ENCODE measurements at places on chromosomes 3 and 15. TPM values are rescaled to one million over a fixed set of nuclear protein-coding genes. Genes with fewer than 3 reads are reported as not detected.

The GHSR gene
- total RNA-seq, result not detected

DNA sequence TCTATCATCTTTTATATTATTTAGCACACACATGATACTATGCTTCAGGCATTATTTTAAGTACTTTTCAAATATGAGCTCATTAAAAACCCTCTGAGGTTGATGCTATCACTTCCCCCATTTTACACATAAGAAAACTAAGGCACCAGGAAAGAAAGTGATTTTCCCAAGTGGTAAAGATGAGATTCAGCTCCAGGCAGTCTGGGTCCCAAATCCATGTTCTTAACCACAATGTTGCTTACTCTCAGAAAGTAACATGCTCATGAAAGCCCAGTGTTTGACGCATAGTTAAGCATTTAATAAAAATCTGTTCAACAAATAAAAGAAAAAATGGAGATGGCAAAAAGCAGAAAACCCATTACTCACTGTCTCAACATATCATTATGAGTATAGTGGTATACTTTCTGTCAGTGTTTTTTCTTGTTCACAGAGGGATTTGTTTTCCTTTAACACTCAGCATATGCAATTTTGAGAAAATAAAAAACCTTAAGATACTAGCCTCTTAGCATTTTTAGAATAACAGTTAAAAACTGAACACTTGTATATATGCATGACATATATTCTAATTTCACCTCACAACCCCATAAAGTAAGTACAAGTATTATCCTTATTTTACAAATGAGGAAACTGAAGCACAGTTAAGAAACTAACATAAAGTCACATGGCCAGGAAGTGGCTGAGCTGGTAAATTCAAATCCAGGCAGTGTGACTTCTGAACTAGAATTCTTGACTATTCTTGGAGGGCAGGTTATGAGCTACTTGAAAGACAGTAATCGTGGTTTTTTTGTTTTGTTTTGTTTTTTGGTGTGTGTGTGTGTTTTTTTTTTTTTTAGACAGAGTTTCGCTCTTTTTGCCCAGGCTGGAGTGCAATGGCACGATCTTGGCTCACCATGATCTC, 10.4 kb downstream of the PEAK1 start:
- peak; percentile 22 for DNase-seq
- no peaks in the 10 kb centered on the region for H3K27me3 ChIP-seq
- H3K4me3 ChIP-seq, result peak overlapping the region; percentile 63
- H3K4me1 ChIP-seq, result peaks cover 39% of the 10 kb centered on the region

GRCh38 chr15:95799286-95800200, 531.0 kb upstream of the NR2F2 start:
- H3K27ac ChIP-seq, result no peak overlapping the region
- H3K27me3 ChIP-seq, result no peaks in the 10 kb centered on the region
- H3K4me3 ChIP-seq, result no peak overlapping the region

The CFAP91 gene
- total RNA-seq, result not detected

- H3K4me1 ChIP-seq, result no peaks in the 10 kb centered on the region
- no peak overlapping the region for H3K4me3 ChIP-seq
- DNase-seq, result no peak
- H3K27ac ChIP-seq, result no peak overlapping the region
These were observed 234.6 kb upstream of the BCHE start for GRCh38 chr3:166071831-166072230.

GRCh38 chr15:92184679-92185230, 208.9 kb upstream of the ST8SIA2 start:
- DNase-seq, result no peak
- H3K27ac ChIP-seq, result no peak overlapping the region
- H3K4me3 ChIP-seq, result no peak overlapping the region
- H3K4me1 ChIP-seq, result no peaks in the 10 kb centered on the region

GRCh38 chr15:95401587-95401986, 928.9 kb upstream of the NR2F2 start:
- H3K4me1 ChIP-seq, result no peaks in the 10 kb centered on the region
- H3K4me3 ChIP-seq, result no peak overlapping the region
- peaks cover 3% of the 10 kb centered on the region for H3K27me3 ChIP-seq
- no peaks in the 10 kb centered on the region for H3K36me3 ChIP-seq
- no peak for DNase-seq

GRCh38 chr3:124032311-124032880, 40.5 kb upstream of the ROPN1 start:
- no peak for DNase-seq
- H3K4me1 ChIP-seq, result peaks cover 7% of the 10 kb centered on the region
- no peaks in the 10 kb centered on the region for H3K36me3 ChIP-seq

The GOLGA8G gene
- not detected for total RNA-seq

The CCR8 gene
- 12.2 TPM for total RNA-seq

DNA sequence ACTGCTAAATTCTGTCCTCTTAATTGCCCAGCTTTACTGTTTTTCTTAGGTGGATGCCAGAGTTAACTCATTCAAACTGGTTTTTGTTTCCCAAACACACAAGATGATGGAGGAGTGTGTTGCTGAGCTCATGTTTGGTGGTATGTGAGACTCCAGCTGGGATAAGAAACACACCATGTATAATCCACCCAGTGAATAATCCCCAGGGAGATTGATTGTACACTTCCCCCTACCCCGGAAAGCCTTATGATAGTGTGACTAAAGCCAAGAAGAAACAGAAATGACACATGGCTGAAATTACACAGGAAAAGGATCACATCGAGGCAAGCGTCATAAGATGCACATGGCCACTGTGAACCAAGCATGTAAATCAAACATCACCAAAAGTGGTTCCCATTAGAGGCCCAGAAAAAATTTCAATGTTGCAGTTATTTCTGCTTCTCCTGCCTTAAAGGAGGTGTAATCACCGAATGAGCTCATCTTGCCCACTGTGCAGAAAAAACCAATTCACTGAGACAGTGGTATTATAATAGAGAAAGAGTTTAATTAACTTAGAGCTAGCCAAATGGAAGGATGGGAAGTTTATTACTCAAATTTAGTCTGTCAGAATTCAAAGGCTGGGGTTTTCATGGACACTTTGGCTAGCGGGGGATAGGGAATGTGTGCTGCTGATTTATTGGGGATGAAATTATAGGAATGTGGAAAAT, 56.7 kb upstream of the MAGI1 start:
- H3K27me3 ChIP-seq, result no peaks in the 10 kb centered on the region
- no peak overlapping the region for H3K27ac ChIP-seq
- H3K4me1 ChIP-seq, result no peaks in the 10 kb centered on the region
- no peak overlapping the region for H3K4me3 ChIP-seq
- no peak for DNase-seq

DNA sequence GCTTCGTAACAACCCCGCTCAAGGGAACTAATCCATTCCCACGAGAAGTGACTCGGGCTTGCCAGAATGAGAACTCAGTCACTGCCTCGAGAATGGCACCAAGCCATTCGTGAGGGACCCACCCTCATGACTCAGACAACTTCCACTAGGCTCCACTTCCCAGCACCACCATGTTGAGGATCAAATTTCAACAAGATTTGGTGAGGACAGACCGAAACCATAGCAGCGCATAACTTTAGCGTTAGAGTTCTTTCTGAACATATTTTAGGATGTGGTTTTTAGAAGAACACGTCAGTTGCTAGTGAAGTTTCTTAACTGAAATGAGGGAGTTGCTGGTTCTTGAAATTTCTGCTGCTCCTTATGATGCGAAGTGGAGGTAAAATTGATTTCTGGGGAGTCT, 13.5 kb downstream of the PTPRG start:
- no peak overlapping the region for H3K27ac ChIP-seq
- H3K27me3 ChIP-seq, result peaks cover 18% of the 10 kb centered on the region
- no peak overlapping the region for H3K4me3 ChIP-seq
- no peak for DNase-seq
- no peaks in the 10 kb centered on the region for H3K4me1 ChIP-seq
- H3K36me3 ChIP-seq, result no peaks in the 10 kb centered on the region

The SYNPR gene
- not detected for total RNA-seq

DNA sequence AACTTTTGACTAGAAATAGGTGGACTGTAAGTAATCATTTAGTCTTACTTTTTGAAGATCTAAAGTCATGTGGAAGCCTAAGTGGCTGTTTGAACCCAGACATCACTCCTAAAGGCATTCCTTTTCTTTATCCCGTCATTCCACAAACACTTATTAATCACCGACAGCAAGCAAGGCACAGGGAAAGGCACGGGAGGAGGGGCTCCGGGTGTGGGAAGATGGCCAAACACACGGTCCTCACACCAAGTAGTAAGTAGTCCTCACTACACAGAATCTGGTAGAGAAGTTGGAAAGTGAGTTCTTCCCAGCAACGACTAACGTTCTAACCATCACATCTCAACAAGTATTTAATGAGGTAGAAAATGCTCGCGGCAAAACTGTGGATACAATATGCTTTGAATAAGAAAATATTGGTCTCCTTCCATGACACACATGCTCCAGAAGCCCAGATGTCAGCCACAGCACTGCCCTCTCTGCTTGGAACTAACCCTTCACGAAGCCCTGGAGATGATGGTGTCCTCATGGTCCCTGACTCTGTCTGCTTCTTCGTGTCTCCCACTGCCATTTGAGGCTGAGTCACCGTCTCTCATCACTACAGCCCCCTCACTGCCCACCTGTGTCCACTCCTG, 202.2 kb downstream of the OPA1 start:
- H3K27ac ChIP-seq, result no peak overlapping the region
- no peak overlapping the region for H3K4me3 ChIP-seq
- no peak for DNase-seq
- H3K36me3 ChIP-seq, result no peaks in the 10 kb centered on the region
- H3K4me1 ChIP-seq, result no peaks in the 10 kb centered on the region

The MOBP gene
- 0.14 TPM for total RNA-seq

The PXK gene
- 48.7 TPM for total RNA-seq

- no peaks in the 10 kb centered on the region for H3K4me1 ChIP-seq
- peaks cover 9% of the 10 kb centered on the region for H3K27me3 ChIP-seq
- DNase-seq, result no peak
- no peak overlapping the region for H3K4me3 ChIP-seq
These were observed 21.0 kb downstream of the ANAPC13 start for GRCh38 chr3:134464689-134465365.

DNA sequence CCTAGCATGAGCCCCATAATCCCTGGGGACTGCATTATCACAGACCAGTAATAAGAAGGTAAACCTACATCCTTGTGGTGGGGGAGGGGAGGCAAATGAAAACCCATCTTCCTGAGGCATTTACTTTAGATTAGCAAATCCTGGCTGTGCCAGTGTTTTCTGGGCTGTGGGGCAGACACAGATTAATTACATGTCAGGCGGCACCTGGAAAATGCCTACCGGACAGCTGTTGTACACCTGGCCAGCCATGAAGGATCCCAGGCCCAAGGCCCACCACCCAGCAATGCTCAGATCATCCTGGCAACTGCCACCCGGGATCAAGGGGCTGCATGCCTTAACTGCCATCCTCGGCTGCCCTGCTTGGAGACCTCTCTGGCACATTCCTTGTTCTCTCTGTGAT, 59.1 kb upstream of the RASA2 start:
- H3K4me1 ChIP-seq, result peaks cover 8% of the 10 kb centered on the region
- DNase-seq, result no peak
- H3K27me3 ChIP-seq, result no peaks in the 10 kb centered on the region
- H3K4me3 ChIP-seq, result no peak overlapping the region

The MCTP2 gene
- 91.5 TPM for total RNA-seq

The MORC1 gene
- not detected for total RNA-seq

- no peaks in the 10 kb centered on the region for H3K27me3 ChIP-seq
- H3K27ac ChIP-seq, result no peak overlapping the region
- H3K4me3 ChIP-seq, result no peak overlapping the region
- DNase-seq, result no peak
These were observed 429.3 kb downstream of the GRM7 start for GRCh38 chr3:7290077-7290825.

- no peak for DNase-seq
- H3K4me1 ChIP-seq, result no peaks in the 10 kb centered on the region
- no peaks in the 10 kb centered on the region for H3K36me3 ChIP-seq
These were observed 11.5 kb upstream of the GATA2 start for GRCh38 chr3:128504533-128504915.

- H3K4me3 ChIP-seq, result no peak overlapping the region
- no peak overlapping the region for H3K27ac ChIP-seq
- H3K27me3 ChIP-seq, result no peaks in the 10 kb centered on the region
- no peaks in the 10 kb centered on the region for H3K4me1 ChIP-seq
- H3K36me3 ChIP-seq, result no peaks in the 10 kb centered on the region
- no peak for DNase-seq
These were observed 47.2 kb upstream of the KY start for GRCh38 chr3:134697830-134698689.

DNA sequence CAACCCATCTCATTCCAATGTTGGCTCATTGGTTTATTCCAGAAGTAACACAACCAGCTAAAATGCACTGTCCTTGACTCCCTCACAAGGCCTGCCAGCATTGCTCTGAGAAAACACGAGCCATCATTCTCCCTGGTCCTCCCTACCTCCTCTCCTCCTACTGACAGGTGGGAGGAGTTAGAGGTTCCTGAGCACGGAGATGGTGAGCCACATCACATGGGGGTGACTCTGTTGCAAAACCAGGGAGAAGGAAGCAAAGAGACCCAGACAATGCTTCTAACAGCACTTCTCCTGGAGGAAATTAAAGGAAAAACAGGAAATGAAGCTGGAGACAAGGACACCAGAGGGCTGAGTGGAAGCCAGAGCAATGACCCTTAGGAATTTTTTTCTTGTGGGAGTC, 667.4 kb downstream of the NTRK3 start:
- DNase-seq, result no peak
- no peaks in the 10 kb centered on the region for H3K27me3 ChIP-seq
- H3K4me1 ChIP-seq, result peaks cover 4% of the 10 kb centered on the region
- H3K36me3 ChIP-seq, result no peaks in the 10 kb centered on the region
- no peak overlapping the region for H3K4me3 ChIP-seq

The ALG1L2 gene
- total RNA-seq, result not detected

DNA sequence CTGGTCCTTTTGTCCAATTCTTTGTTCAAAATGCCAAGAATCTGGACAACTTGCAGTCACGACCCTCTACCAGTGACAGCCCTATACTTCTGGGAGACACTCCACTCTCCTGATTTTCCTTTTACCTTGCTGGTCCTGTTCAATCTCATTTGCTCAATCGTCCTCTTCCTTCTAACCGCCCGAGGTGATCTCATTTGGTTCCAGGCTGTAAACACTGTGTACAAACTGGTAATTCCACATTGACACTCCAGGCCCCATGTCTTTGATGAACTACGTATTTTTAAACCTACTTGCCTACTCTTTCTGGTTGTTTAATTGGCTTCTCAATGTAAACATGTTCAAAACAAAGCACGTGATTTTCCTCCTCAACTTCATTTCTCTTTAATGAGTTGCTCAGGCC, 23.7 kb upstream of the C3orf49 start:
- H3K27me3 ChIP-seq, result no peaks in the 10 kb centered on the region
- H3K4me1 ChIP-seq, result no peaks in the 10 kb centered on the region
- no peak overlapping the region for H3K27ac ChIP-seq
- DNase-seq, result no peak
- no peaks in the 10 kb centered on the region for H3K36me3 ChIP-seq

Measured in activated T-helper 2 cell treated with anti-CD3 and anti-CD28 coated beads, Interferon-gamma antibody, Interleukin-2, Interleukin-4, amounts not matched to agents 10 μg/mL and 5 μg/mL and 100 μg/mL, durations not matched to agents 14 hours and 24 hours and 36 hours (primary cell).